Lung (tissue), 17 donors: ENCODE measurements at places on chromosomes 1 and 21. TPM values are rescaled to one million over a fixed set of nuclear protein-coding genes. Genes with fewer than 3 reads are reported as not detected.

Gene ATAD3C
- total RNA-seq: 0.60 TPM

Gene FMO5
- total RNA-seq: 10.4 TPM

GRCh38 chr1:67713057-67713846, 28.3 kb downstream of the GADD45A start:
- no peaks in the 10 kb centered on the region for H3K36me3 ChIP-seq
- no peak overlapping the region for H3K27ac ChIP-seq
- DNase-seq: peak; percentile 27
- no peak overlapping the region for H3K4me3 ChIP-seq
- H3K4me1 ChIP-seq: peaks cover 15% of the 10 kb centered on the region

Gene RAB25
- 62.7 TPM for total RNA-seq

- H3K4me1 ChIP-seq: no peaks in the 10 kb centered on the region
- H3K4me3 ChIP-seq: no peak overlapping the region
- H3K27me3 ChIP-seq: no peaks in the 10 kb centered on the region
- no peak for DNase-seq
- H3K36me3 ChIP-seq: no peaks in the 10 kb centered on the region
Observed at GRCh38 chr21:28851645-28852044, 141.0 kb downstream of the LTN1 start.

- no peaks in the 10 kb centered on the region for H3K4me1 ChIP-seq
- H3K27me3 ChIP-seq: no peaks in the 10 kb centered on the region
- H3K36me3 ChIP-seq: no peaks in the 10 kb centered on the region
- H3K27ac ChIP-seq: no peak overlapping the region
- H3K4me3 ChIP-seq: no peak overlapping the region
Observed at GRCh38 chr1:80417671-80418070, 1383.1 kb upstream of the ADGRL2 start.

Gene IPO9
- 37.2 TPM for total RNA-seq

Gene YIPF1
- 23.3 TPM for total RNA-seq

DNA sequence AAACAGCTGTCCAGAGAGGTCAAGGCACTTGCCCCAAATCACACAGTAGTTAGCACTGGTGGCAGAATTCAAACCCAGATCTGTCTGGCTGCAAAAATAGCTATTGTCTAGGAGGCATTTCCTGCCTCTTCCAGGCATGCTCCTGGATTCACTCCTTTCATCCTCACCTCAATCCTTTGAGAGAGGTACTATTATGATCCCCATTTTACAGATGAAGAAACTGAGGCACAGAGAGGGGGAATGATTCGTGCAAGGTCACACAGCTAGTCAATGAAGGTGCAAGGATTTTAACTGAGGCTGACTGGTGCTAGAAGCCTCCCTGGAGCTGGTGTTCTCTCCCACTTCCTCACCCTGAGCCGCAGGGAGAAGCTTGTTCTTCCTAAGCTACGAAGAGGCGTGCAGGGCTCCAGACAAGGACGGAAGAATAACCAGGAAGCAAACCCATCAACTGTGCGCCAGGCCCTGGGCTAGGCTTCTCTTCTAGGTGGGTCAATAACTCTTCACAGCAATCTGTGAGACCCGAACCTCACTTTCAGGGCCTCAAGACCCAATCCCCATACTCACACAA, 631 bp upstream of the LAPTM5 start:
- no peak overlapping the region for H3K4me3 ChIP-seq
- no peaks in the 10 kb centered on the region for H3K36me3 ChIP-seq
- no peak overlapping the region for H3K27ac ChIP-seq
- DNase-seq: no peak
- H3K27me3 ChIP-seq: no peaks in the 10 kb centered on the region
- no peaks in the 10 kb centered on the region for H3K4me1 ChIP-seq

DNA sequence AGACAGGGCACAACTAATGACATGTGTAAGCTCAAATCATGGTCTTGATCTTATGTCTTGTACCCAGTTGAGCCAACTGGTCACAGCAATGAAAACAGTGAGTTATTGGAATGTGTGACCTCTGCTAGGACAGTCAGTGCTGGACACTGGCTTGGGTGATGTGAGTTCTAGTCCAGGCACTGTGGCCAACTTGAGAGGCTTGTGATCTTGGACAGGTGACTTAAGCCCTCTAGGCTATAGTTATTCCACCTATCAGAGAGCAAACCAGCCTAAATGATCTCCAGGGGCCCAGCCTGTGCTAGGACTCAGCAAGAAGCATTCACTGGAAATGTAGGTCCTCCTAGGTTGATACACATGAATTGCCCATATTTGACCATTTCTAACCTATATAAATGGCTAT, 1.1 kb downstream of the KCNE2 start:
- H3K27ac ChIP-seq: no peak overlapping the region
- H3K36me3 ChIP-seq: no peaks in the 10 kb centered on the region
- H3K4me3 ChIP-seq: no peak overlapping the region
- H3K27me3 ChIP-seq: peaks cover 2% of the 10 kb centered on the region
- no peak for DNase-seq

Gene PRRX1
- 13.8 TPM for total RNA-seq
